ENCODE measurements at places on chromosomes 4 and X. TPM values are rescaled to one million over a fixed set of nuclear protein-coding genes. Genes with fewer than 3 reads are reported as not detected.

DNA sequence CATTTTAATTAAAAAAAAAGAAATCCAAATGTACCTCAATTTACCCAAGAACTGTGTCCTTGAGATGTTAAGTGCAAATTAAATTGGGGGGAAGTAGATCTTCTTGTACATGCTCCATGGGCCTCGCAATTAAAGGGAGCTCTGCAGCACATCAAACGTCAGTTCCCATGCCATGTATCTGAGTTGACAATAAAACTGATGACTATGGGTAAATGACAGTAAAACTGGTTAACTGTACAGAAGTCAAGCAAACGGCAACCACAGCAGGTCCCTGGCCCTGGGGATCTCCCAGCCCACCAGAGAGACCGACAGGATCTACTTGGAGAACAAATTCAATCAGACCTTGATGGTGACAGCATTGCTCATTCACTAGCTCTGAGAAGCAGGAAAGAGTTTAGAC is 32.8 kb upstream of the XPNPEP2 start:
- no peaks in the 10 kb centered on the region for H3K4me1 ChIP-seq
- H3K27ac ChIP-seq: no peak overlapping the region
- H3K27me3 ChIP-seq: no peaks in the 10 kb centered on the region
- no peak for DNase-seq
- H3K4me3 ChIP-seq: no peak overlapping the region

GRCh38 chr4:169741569-169741968 is 16.2 kb downstream of the HPF1 start:
- H3K4me3 ChIP-seq: no peak overlapping the region
- H3K36me3 ChIP-seq: no peaks in the 10 kb centered on the region
- no peak overlapping the region for H3K27ac ChIP-seq
- H3K4me1 ChIP-seq: no peaks in the 10 kb centered on the region

DNA sequence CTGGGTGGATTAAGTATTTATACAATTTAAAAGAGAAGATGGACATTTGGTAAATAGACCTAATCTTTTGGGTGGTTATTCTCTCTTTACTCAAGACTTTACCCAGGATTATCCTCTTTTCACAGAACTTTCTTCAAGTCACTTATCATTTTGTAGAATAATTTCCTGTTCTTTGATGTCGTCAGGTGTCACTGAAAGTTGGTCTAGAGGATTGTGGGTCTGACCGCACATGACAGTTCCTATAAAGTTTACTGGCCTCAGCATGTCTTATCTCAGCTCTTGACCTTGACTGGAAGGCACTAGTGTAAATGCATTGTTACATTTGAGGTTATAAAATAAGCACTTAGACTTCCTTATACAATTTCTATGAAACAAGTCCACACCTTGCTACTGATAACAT is 139.9 kb upstream of the SLC4A4 start:
- no peaks in the 10 kb centered on the region for H3K4me1 ChIP-seq
- no peak overlapping the region for H3K27ac ChIP-seq
- H3K27me3 ChIP-seq: no peaks in the 10 kb centered on the region
- no peaks in the 10 kb centered on the region for H3K36me3 ChIP-seq
- H3K4me3 ChIP-seq: no peak overlapping the region

GRCh38 chrX:31604629-31605221 is 532.9 kb upstream of the FTHL17 start:
- no peaks in the 10 kb centered on the region for H3K4me1 ChIP-seq
- H3K27me3 ChIP-seq: no peaks in the 10 kb centered on the region
- no peaks in the 10 kb centered on the region for H3K36me3 ChIP-seq
- H3K27ac ChIP-seq: no peak overlapping the region
- DNase-seq: no peak

- H3K27ac ChIP-seq: no peak overlapping the region
- no peaks in the 10 kb centered on the region for H3K36me3 ChIP-seq
- no peak for DNase-seq
- H3K4me3 ChIP-seq: no peak overlapping the region
- no peaks in the 10 kb centered on the region for H3K4me1 ChIP-seq
These were observed 9.2 kb upstream of the EOLA1 start for GRCh38 chrX:149531599-149531998.

Gene FAM9B
- not detected for total RNA-seq

Gene USP51
- 2.8 TPM for total RNA-seq

Gene CFI
- total RNA-seq: 7.5 TPM

Gene CCDC120
- 1.4 TPM for total RNA-seq

Gene BEX4
- 47.1 TPM for total RNA-seq

Gene CD40LG
- 0.36 TPM for total RNA-seq

Gene TASL
- 1.4 TPM for total RNA-seq

Gene TRAM1L1
- total RNA-seq: 1.3 TPM

All from sigmoid colon (tissue), 7 donors.